ENCODE measurements at places on chromosomes 4 and X. TPM values are rescaled to one million over a fixed set of nuclear protein-coding genes. Genes with fewer than 3 reads are reported as not detected.

GRCh38 chr4:77788990-77789389 lies 30.2 kb downstream of the CNOT6L start:
- DNase-seq: no peak

DNA sequence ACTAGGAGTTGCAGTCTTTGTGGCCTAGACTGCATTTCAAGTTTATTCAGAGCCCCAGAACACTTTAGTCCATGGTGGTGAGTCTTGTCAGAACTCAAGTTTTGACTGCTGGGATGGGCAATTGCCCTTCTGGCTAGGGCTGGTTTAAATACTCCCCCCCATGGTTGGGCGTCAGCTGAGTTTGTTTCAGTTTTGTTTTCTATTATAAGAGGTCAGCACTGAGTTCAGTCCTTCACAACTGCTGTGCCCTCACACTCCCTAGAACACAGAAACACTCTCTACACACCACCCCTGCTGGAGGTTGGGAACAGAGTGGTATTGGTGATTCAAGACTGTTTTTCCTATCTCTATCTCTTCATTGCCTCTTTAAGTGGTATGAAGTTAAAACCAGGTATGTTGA lies 217.0 kb downstream of the GUCY2F start:
- DNase-seq: no peak

GRCh38 chr4:76654791-76655190 lies 219.8 kb downstream of the SHROOM3 start:
- DNase-seq: no peak

DNA sequence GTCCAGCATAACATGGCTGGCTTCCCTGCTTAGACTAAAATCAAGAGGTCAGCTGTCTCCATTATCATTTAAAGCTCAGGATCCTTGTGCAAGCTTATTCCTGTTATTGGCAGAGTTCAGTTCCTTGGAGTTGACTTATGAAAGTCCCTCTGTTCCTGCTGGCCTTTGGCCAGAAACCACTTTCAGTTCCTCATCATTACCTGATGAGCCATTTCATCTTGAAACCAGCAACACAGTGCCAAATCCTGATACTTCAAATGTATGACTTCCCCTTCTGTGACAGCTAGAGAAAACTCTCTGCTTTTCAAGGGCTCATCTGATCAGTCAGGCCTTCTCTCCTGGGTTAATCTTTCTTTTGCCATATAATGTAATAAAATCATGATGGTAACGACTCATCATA lies 110.6 kb upstream of the FSTL5 start:
- no peak for DNase-seq

The TMSB15A gene
- not detected for total RNA-seq

The ADH1B gene
- total RNA-seq: 0.91 TPM

- no peak for DNase-seq
Measured at GRCh38 chr4:8459867-8460445, 19.4 kb downstream of the TRMT44 start.

The IL3RA gene
- 0.76 TPM for total RNA-seq

DNA sequence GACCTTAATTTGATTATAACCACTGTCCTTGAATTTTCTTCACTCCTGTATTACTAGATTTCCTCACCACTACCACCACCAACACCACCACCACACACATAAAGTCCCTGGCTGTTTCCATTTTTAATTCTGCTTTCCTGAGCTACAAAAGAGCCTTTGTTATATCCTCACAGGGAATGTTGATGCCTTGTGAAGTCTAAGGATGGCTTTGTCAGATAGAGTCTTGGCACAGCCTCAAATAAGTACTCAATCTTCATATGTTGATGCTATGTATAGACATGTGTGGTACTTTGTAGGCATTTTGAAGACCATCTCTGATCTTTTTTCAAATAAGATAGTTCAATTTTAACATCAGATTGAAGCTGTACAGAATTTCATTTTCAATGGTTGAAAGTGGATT lies 1016.7 kb upstream of the LCORL start:
- DNase-seq: no peak

DNA sequence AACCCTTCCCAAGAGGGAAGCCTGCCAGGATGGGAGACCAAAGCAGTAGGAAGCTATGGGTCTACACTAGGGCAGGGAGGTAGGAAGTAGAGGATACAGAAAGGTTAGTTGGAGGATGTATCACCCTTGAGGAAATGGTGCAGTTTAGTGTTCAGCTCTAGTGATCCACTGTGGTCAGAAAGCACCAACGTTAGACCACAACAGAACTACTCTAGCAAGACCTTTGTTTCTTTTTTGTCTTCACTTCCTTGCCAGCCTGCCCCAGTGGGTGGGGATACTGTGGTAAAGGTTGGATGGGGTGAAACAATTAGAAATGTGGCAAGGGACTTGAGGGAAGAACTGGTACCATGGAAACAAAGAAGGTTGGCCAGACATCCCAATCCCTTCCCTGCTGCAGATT lies 83.3 kb downstream of the DDIT4L start:
- no peak for DNase-seq

Data from activated T-cell treated with anti-CD3 and anti-CD28 coated beads, Interleukin-2, amount 50 U/mL, for 4 hours (primary cell).